Heart left ventricle (tissue), 16 donors: ENCODE measurements at places on chromosomes 12 and 14. TPM values are rescaled to one million over a fixed set of nuclear protein-coding genes. Genes with fewer than 3 reads are reported as not detected.

Gene PIANP
- 0.15 TPM for polyA plus RNA-seq

Gene IFNG-AS1
- polyA plus RNA-seq = not detected

DNA sequence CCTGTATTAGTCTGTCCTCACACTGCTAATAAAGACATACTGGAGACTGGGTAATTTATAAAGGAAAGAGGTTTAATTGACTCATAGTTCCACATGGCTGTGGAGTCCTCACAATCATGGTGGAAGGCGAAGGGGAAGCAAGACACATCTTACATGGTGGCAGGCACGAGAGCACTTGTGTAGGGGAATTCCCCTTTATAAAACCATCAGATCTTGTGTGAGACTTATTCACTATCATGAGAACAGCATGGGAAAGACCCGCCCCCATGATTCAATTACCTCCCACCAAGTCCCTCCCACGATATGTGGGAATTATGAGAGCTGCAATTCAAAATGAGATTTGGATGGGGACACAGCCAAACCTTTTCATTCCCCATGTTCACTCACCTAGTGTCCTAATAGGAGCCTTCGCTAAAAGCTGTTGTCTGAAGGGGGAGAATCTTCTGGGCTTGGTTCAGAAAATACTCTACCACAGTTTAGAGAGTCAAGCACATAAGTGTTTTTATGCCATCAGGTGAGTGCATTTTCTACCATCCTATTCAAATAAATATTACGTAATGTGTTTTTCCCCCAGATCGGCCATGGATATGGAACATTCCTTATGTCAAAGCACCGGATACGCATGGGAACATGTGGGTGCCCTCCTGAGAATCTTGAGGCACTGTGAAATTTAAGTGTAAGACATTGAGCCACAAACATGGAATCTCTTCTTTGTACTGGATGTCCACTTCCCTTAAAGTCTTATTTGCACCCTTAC is 19.1 kb upstream of the KCNK13 start:
- DNase-seq = no peak

DNA sequence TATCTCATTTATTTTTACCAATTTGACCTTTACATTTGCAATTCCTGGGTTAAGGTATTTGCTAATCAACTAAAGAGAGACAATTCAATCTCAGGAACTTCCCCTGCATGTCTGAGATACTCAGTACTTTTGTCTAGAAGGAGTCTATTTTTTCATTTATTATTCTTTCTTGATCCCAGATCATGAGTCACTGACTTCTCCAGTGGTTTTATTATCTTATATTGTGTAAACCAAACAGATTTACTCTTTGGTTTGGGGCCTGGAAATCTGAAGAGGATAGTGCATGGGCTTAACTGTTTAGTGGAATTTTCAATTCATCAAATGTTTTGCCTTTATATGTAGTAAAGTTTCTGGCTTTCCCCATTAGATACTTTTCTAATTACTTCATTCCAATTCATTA is 185.4 kb downstream of the ALG10B start:
- no peak for DNase-seq

DNA sequence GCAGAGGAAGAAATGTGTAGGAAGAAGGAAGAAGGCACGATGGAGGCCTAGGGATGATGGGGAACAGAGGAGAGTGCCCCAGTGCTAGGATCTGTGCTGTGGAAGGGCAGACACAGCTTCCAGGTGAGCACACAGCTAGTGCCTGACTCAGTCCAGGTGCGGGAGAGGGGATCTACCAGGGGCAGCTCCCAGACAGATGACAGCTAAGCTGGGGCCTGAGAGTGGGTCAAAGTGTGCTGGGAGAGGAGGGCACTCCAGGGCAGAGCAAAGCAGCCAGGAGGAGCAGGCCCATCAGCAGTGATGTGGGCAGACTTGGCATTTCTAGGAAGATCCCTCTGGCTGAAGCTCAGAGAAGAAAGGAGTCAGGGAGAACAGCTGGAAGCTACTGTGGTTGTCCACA is 36.7 kb downstream of the LRTM2 start:
- DNase-seq = no peak
